ENCODE measurements at places on chromosomes 6 and 20.

GRCh38 chr6:111774346-111774703, 98.9 kb downstream of the FYN start:
- no peak for DNase-seq

DNA sequence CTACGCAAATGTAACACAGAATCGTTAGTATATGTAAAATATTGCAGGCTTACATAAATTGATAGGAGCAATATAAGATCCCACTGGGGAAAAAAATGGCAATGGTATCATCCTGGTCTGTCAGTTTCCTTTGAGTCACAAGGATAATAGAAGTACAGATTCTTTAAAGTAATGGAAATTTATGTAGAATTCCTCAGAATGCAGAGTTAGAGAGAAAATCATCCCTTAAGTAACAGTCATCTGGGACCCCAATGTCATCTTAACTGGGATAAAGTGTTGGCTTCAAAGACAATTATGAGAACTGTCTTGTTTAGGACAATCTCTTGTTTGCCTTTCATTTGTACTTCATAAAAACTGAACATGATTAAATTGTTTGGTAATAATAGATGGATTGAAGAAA, 34.5 kb upstream of the PDE7B start:
- no peak for DNase-seq

GRCh38 chr6:38542031-38542430, 97.7 kb downstream of the BTBD9 start:
- DNase-seq = no peak

GRCh38 chr6:38095054-38095453, 275.5 kb downstream of the ZFAND3 start:
- DNase-seq = no peak

- no peak for DNase-seq
Measured at GRCh38 chr6:55456016-55456415, 123.0 kb downstream of the HMGCLL1 start.

GRCh38 chr6:136158971-136159370, 91.1 kb downstream of the MTFR2 start:
- DNase-seq = no peak
